ENCODE measurements at places on chromosomes 6 and 20. TPM values are rescaled to one million over a fixed set of nuclear protein-coding genes. Genes with fewer than 3 reads are reported as not detected.

The BPIFB1 gene
- not detected for total RNA-seq

The HLA-DMB gene
- total RNA-seq: 1.2 TPM

The C6orf132 gene
- total RNA-seq: 0.10 TPM

The LGSN gene
- not detected for total RNA-seq

The SRC gene
- total RNA-seq: 3.2 TPM

The FAM162B gene
- total RNA-seq: 0.44 TPM

The SOX18 gene
- 25.2 TPM for total RNA-seq

The TRAPPC3L gene
- total RNA-seq: 0.10 TPM

The HSPA1L gene
- 0.33 TPM for total RNA-seq

The TRIM31 gene
- total RNA-seq: not detected

Measured in mammary microvascular endothelial cell (primary cell).